Retina (tissue), 1 donor: ENCODE measurements at places on chromosomes 5 and 9.
A peak's percentile ranks its signal among the peaks of the same experiment; 100 is the strongest.

DNA sequence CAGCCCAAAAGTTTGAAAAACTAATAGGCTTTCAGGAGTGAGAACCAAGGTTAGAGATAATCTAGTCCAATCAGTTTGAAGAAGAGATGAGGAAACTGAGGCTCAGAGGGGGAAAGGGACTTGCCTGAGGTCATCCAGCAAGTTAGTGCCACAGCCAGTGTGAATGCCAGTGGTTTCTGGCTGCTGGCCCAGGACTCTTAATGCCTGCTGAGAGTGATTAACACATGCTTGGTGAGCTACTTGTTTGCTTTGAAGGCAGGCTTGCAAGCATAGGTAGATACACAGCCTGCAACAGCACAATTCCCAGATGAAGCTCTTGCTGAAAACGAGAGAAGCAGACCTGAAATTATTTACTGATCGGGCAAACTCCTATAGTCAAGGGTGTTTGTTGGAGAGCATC is 591.6 kb upstream of the SGCD start:
- DNase-seq, result no peak

DNA sequence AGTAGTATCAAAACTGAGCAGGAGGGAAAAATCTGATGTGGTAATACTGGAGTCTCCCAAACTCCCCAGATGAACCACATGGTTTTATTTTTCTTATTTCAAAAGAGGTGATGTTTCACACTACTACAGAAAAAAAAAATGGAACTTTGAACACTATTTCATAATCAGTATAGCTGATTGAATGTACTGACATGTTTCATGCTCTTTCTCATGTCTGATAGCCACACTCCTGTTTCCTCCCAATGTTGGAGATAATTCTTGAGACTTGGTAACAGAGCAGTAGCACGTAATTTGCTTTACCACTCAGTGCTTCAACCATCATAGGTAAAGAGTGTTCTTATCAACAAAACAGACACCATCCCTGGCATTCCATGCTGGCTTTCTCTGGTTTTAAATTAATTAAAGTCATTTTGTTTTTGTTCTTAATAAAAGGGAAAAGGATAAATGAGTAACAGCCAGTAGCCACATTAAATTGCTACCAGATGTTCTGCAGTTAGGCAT is 85.2 kb downstream of the MUSK start:
- DNase-seq, result no peak

DNA sequence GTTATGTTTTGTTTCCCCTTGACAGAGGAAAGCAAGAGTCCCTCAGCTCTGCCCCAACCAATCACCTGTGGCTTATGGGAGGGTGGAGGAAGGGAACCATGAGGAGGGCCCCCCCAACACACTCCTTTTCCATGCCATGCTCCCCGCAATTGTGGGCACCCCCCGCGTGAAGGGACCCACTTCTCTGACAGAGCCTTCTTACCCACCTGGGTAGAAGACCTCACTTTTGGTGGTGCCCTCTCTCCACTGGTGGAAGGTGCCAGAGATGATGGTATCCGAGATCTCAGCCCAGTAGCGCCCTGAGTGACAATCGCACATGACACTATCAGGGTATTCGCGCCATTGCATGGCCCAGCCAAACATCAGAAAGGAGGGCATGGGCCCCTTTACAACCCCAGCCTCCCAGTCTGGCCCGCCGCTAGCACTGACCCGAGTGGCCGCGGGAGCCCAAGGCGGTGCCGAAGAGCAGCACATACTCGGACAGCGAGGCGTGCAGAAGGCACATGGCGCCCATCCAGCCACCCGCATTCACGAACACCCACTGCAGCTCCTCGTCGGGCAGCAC is 714 bp downstream of the SIGMAR1 start:
- no peak for DNase-seq

- DNase-seq, result no peak
Observed at GRCh38 chr9:115531410-115532125, 413.6 kb upstream of the TNC start.

DNA sequence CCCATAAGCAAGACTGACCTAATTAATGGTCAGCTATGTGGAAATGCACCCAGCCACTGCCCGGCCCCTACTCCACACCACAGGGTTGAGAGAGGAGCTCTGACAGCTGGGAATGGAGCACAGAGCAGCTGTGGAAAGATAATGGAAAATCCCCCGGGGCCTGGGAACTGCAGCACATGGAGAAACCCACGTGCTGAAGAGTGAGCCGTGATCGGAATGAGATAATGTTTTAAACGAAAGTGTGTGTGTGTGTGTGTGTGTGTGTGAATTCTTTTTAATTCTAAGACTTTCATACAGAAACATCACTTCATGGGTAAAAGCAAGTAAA is 13.1 kb upstream of the SLC12A7 start:
- DNase-seq, result peak; percentile 85

DNA sequence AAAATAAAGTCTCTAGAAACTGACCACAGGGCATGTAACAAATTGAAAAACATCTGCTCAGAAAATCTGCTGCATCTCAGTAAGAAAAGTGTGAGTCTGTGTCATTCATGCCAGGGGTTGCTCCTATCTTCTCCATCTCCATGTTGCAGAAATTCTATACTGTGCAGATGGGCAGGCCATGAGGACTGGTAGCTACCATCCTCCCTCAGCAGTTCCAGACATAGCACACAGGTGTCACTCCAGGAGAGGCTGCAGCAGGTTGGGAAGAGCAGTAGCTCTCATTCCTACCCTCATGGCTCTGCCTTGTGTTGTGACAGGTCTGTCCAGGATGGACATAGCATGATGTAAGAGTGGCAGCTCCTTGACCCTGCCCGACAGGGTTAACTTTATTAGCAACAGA is 173.4 kb downstream of the NDUFS4 start:
- DNase-seq, result no peak

DNA sequence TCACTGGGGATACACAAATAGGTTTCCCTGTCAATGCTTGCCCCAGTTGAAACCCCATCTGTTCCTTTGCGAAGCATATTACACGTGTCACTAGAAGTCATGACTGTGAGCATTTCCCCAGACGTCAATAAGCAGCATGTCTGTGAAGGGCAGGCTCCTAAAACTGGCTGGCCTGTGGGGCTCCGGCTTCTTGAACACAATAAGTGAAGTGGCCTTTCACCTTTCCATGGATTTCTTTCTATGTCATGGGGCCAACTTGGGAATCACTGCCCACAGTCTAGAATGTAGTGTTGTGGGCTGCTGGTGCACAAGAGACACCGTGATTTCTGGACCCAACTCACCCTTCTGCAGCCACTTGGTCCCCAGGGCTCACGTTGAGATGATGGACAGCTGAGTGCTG is 60.4 kb upstream of the CTSL start:
- peak; percentile 30 for DNase-seq

DNA sequence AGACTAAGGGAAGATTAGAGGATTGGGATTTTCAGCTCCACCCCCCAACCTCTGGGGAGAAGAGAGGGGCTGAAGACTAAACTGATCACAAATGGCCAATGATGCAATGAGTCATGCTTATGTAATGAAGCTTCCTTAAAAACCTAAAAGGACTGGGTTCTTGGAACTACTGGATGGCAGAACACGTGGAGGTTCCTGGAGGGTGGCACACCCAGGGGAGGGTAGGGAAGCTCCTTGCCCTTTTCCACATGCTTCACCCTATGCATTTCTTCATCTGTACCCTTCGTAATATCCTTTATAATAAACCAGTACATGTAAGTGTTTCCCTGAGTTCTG is 48.6 kb downstream of the ARHGEF28 start:
- no peak for DNase-seq
